Fibroblast of lung (primary cell): ENCODE measurements at places on chromosomes 7 and 10.

DNA sequence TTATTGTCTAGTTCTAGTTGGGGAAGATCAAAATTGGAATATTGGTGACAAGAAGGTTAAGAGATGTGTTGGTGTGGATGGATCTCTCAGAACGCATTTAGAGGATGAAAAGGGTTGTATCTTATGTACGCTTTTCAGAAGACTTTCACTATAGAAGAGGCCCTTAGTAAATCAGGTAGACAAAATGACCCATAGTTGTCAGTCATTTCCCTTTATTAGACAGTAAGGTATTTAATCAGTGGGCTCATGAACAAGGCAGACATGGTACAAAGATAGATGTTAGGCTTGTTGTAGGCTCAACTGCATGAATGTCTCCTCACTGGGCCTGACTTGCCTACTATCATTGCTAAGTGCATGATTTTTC lies 359.2 kb downstream of the PHF14 start:
- DNase-seq, result no peak

- DNase-seq, result no peak
These were observed 44.4 kb downstream of the GRM8 start for GRCh38 chr7:127208351-127208750.

GRCh38 chr10:33952692-33953360 lies 618.4 kb upstream of the NRP1 start:
- no peak for DNase-seq

DNA sequence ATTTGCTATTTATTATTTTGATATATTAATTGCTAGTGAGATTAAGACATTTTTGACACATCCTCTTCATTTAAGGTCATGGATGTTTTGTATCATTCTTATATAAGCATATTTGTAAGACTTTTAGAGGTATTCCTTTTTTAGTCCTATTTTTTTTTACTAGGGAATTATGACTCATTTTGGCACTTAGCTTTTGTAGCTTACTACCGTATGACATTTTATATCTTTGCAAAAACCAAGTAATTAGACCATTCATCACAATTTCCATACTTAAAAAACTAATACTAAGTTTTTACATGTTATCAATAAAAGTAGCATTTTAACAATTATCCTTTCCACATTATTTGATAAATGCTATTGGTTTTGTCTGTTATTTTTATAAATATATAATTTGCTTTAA lies 41.6 kb downstream of the BMPR1A start:
- peak; percentile 31 for DNase-seq

- DNase-seq, result no peak
These were observed 1456.7 kb downstream of the REEP3 start for GRCh38 chr10:64977915-64978314.

- DNase-seq, result no peak
These were observed 128.9 kb downstream of the CCDC3 start for GRCh38 chr10:12872577-12872976.

- no peak for DNase-seq
These were observed 21.1 kb downstream of the MCM10 start for GRCh38 chr10:13182424-13182823.

- peak; percentile 86 for DNase-seq
These were observed 172.6 kb downstream of the FAM107B start for GRCh38 chr10:14601872-14602725.

DNA sequence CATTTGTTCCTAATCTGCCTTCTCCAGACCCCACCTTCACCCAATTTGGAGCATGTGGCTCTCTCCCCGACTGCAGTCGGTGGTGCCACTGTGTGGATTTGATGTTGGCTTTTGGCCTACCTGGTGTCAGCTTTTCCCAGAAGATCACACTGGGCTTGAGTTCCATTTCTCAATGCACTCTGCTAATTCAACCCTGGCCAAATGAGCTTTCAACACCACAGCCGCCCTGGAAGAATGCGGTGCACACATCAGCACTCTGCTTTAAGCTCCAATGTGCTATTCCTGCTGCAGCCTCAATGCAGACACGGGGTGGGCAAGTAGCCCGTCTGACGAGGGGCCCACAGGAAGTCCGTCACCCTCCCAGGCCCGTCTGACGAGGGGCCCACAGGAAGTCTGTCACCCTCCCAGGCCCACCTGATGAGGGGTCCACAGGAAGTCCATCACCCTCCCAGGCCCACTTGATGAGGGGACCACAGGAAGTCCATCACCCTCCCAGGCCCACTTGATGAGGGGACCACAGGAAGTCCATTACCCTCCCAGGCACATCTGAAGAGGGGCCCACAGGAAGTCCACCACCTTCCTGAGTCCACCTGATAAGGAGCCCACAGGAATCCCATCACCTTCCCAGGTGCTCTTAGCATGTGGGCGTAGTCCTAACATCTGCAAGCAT lies 64.4 kb downstream of the ASB13 start:
- DNase-seq, result no peak

DNA sequence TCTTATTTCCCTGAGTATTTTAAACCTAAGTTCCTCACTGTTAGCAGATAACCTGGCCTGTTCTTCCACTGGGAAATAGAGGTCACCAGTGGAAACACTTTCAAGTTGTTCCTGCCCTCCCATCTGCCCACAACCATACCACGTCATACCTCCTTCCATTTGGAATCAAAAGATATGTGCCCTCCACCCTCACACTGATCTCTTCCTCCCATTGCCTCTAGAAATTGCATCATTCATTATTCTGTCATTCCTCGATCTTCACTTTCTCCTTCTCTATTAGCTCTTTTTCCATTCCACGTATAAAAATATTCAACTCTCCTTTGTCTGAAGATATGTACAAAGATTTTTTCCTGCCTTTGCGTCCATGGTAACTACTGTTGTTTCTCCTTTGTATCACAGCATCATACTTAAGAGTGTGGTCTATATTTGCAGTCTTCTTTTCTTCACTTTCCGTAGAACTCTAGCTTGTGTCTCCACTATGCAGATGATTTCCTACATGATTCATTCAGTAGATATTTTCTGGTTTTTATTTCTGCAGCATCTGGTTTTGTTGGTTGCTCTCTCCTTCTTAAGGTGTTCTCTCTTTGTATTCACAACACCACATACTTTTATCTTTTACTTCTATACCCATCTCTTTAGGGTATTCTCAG lies 312.3 kb downstream of the REEP3 start:
- no peak for DNase-seq

DNA sequence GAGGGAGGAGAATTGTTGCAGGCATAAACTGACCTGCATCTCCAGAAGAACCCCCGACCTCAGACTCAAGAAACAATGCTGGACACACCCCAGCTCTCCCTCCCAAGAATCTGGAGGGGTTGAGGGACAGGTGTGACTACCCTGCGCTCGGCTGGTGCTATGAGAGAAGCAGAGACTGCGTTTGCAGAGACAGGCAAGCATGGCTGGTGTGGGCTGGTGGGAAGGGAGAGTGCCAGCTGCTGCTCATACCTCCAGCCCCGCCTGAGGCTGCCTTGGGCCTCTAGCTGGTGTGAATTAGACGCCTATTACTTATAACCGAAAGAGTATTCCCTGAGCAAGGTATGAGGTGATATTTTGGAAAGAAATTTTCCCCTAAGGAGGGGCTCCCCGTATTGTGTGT lies 48.3 kb upstream of the DDC start:
- DNase-seq, result no peak

DNA sequence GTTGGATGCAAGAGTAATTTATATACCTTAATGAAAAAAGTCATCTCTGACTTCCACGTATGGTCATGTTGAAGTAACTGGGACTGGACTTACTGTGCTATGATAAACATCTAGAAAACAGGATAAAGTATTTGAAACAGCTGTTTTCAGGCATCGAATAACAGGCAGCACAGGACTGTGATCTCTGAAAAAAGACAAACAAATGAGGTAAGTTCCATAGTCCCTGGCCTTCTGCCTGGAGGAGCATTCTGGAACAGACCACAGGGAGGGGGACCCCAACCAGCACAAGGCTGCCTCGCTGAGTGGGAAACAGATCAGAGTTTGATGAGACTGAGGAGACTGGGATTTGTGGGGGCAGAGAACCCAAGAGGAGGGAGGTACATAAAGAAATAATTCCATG lies 89.1 kb upstream of the HABP2 start:
- peak; percentile 27 for DNase-seq

DNA sequence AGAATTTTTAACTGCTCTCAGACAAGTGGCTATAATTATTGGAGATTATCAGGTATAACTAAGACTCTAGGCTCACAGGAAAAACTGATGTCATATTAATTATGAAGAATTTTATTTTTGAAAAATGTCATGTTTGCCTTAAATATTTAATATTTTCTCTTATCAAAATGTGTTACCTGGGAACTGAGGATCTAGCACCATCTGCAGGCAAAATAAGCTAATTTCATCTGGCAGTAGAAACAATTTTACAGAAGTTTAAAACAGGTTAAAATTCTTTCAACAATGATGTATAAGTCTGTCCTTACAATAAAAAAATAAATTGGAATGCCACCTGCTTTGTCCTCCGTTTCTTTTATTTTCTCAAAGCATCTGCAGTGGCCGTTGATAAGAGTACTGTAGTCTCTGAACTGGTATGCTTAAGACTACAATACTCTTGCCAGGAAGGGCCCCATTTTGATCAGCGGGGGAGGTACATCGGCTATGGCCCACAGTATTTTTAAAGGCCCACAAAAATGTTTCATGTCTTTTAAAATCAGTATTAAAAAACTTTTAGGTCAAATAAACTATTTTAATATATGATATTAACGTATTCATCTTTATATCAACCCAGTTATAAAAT lies 81.3 kb downstream of the VWDE start:
- DNase-seq, result peak; percentile 26

- DNase-seq, result no peak
These were observed 725.3 kb upstream of the FZD8 start for GRCh38 chr10:36367362-36367761.
